ENCODE measurements at places on chromosomes 3 and 15.
A peak's percentile ranks its signal among the peaks of the same experiment; 100 is the strongest.

DNA sequence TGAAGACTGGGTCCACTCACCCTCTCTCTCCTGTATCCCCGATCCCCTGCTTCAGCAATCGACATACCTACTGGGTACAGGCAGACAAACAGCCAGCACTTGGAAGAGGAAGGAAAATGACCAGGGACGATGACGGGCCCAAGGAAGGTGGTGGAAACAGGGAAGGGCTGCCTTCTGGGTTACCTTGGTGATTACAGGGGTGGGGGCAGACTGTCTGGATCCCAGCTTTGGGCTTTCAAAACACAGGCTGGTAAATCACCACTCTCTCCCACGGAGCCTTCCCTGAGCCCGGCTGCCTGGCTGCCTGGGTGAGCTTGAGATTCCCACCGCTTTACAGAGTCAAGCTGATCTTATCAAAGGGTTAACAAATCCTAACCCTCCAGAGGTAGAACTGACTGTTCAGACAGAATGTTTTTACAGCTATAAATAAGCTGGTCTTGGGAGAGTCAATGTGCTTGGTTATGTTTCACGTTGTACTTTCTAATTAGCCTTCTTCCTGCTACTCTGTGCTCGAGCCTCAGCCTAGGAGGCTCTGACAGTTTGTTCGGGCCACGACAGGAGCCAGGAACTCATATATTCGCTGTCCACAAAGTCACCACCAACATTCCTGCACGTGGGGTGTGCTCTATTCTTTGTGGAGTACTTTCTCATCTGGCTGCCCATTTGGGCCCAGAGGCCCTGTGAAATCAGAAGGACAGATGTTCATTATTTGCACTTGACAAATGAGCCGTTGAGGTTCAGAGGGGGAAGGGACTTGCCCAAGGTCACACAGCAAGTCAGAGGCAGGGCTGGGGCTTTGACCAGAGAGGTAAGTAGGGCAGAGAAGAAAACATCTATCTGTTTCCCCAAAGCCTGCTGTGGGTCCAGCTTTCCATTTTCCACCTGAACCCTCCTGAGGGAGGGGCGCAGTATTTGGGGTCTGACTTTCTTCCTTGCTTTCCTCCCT lies 63.5 kb downstream of the FEM1B start:
- no peak for DNase-seq

GRCh38 chr3:8266730-8267131 lies 234.9 kb upstream of the LMCD1 start:
- no peak for DNase-seq

DNA sequence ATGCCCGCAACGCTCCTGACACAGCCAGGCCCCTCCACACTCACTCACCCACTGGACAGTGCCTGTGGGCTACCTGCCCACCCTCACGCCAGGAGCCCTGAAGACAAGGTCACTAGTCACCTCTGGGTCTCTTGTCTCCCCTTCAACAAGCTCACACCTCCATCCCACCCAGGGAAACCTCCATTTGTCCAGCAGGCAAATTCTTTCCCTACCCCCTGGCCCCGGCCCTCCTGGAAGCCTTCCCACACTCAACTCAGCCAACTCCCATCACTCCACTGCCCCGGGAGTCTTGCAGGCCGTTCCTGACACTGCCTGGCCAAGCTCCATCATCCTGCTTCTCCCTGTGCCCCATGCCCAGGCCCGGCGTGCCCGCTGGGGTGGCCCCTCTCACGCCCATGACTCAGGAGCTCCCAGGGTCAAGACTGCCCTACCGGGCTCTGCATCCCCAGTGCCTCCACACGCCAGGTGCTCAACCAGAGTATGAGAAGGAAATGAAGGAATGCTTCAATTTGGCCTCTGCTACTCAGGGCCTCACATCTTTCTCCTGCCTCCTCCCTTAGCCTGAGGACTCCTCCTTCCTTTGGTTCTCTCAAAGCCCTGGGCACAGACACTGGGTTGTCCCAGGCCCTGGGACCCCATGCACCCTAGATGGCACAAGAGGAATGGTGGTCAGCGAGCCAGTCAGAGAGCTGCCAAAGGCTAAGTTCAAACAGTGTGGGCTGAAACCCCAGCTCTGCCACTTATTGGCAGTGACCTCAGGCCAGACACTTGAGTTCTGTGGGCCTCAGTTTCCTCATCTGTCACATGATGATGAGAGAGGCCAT lies 88.6 kb downstream of the SEC22A start:
- DNase-seq = peak; percentile 46

DNA sequence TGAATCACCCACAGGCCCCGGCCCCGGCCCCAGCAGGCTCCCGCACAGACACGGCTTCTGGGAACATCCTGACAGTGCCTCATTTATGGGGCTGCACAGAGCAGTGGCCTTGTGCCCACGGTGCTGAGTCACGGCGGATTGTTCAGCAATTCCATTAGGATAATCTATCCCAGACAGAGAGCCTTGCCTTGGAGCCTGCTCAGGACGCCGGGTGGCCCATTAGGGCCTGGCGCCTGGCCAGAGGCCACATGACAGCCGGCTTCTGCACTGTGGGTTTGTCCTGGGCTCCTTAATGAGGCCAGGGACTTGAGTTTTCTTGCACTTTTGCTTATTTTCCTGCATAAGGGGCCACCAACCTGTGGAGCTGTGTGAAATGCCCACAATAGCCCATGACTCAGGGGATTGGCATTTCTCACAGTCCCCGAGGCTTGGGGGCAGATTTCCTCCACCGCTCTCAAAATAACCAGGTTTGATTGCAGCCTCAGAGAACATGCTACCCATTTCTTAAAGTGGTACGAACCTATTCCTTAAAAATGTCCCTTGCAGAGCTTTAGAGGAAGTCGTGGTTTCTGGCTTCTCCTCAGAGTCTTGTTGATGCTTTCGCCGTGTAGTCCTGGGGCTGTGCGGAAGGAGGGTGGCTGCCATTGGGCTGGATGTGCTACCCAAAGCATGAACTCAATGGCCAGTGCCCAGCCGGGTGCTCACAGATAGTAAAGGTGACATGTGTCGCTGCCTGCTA lies 19.0 kb downstream of the SYNM start:
- no peak for DNase-seq

DNA sequence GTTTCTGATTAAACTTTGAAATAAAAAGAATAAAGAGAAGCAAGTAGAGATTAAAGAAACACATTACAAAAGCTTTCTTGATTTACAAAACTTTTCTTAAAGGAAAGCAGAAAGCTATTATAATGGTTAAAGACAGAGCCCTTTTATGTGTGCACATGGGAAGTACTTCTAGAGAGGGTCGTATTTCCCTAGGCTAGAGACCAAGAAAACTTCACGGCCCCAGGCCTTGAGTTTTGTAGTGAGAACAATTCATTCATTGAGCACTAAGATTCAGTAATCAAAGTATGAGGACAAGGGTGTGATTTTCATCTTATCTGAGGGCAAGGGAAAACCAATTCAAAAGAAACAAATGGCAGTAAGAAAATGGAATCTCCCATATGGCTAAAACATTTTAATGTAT lies 854.1 kb downstream of the ROBO1 start:
- DNase-seq = no peak

DNA sequence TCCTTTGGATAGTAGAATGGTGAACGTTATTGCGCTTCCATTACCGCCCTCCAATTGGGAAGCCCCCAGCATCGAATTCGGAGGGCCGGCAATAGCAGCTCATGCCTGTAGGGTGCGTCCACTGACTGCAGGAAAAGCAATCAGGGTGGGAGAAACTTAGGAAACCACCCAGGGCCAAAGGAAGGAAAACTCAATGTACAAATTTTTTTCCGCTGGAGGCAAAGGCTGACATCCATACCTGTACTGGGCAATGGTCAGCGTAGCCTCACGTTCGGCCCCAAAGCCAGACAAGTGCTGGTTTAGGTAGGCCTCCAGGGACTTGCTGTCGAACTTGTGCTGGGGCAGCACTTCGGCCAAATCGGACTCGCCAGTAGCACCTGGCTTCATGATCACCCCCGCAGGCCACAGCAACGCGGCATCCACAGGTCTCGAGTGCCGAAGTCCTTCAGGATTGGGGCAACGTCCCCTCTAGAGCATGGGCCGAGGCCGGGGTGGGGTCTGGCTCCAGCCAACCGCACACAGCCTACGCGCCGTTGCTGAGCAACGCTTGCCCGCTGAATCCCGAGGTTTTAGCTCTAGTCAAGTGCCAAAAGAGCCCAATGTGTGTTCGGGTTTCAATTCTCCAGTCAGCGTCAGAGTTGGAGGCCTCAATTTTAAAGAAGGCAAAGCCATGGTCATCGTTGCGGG lies at the start of gene ACAD11:
TSS of gene ACAD11 (minus strand) at position 445 of the 687 bp plus-strand sequence. CDS start at position 387, 58 bp downstream.
- peak; percentile 76 for DNase-seq

DNA sequence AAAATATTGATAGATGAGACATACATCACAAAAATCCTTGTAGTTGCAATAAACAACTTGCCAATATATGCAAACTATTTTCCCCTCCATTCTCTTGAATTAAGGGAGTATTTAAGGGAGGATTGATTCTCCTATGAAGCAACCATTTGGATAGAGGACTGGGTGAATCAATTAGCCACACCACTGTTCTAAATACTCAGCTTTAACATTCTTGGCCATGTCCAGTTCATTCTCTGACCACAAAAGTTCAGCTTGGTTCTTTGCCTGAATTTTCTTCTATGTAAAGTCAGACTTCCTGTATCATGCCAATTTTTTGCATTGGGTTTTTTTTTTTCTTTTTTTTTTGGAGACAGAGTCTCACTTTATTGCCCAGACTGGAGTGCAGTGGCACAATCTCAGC lies 15.8 kb upstream of the SEC11A start:
- no peak for DNase-seq

DNA sequence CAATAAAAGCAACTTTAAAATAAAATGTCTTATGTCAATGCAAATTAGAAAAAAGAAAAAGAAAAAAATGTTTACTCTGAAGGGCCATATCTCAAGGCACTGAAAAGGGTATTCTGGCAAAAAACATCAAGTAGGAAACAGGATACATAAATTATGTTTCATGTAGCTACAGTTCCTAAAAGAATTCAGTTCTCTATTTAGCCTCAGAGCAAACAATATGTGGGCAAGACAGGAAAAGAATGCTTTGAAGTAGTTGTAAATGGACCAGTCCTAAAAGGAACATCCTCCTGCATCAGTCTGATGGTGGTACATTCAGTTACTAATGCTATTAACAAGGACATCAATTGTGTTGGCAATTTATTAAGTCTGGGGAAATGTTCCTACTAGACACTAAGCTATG lies 8.1 kb downstream of the COMMD2 start:
- no peak for DNase-seq

- no peak for DNase-seq
These were observed 262.4 kb downstream of the UBE2E2 start for GRCh38 chr3:23465569-23465968.

DNA sequence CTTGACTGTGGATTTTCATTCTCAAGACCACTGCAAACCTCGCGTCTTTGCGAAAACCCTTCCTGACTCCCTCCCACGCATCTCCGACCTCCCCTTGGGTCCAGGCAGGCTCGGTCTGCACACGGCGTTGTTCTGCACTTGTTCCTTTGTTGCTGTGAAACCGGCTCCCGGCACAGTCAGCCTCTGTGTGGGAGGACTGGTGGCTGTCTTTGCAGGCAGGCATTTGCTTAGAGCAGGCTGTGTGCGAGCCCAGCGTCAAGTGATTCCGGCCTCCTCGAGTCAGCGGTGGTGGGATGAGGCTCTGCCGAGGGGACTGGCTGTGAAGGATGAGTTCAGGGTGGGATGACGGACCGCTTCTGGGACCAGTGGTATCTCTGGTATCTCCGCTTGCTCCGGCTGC lies 102.6 kb upstream of the ROPN1 start:
- no peak for DNase-seq

- DNase-seq = no peak
These were observed 148.8 kb upstream of the TBL1XR1 start for GRCh38 chr3:177345973-177346503.

DNA sequence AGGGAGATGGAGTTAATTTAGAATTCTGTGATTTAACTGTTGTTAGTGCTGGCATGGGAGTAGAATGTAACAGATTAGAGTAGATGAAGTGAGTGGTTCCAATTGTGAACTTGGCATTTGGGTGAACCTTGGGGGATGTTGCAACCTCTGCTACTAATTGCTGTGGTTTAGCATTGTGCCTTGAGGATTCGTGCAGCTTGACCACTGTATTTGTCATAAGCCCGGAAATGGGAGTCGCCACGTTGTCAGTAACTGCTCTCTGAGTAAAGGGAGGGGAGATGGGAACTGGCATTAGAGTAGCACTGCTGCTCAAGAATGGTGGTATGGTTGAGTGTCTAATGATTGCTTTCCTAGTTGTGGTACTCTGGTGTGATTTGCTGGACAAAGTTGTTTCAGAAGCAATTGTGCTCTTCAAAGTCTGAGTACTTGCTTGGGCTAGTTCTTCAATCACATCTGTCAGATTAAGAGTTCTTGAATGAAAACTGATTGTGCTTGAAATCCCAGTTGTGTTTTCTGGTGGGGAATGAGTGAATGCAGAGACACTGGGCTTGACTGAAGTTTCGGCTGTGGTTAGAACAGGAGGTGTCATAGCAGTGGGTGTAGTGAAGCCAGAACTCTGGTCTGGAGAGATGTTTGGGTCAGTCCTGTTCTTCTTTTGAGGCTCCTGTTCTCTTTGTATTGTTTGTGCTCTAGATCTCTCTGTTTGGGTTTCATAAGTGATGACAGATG lies 15.4 kb downstream of the IGSF10 start:
- DNase-seq = no peak

GRCh38 chr3:190877925-190878324 lies 15.4 kb upstream of the GMNC start:
- no peak for DNase-seq

DNA sequence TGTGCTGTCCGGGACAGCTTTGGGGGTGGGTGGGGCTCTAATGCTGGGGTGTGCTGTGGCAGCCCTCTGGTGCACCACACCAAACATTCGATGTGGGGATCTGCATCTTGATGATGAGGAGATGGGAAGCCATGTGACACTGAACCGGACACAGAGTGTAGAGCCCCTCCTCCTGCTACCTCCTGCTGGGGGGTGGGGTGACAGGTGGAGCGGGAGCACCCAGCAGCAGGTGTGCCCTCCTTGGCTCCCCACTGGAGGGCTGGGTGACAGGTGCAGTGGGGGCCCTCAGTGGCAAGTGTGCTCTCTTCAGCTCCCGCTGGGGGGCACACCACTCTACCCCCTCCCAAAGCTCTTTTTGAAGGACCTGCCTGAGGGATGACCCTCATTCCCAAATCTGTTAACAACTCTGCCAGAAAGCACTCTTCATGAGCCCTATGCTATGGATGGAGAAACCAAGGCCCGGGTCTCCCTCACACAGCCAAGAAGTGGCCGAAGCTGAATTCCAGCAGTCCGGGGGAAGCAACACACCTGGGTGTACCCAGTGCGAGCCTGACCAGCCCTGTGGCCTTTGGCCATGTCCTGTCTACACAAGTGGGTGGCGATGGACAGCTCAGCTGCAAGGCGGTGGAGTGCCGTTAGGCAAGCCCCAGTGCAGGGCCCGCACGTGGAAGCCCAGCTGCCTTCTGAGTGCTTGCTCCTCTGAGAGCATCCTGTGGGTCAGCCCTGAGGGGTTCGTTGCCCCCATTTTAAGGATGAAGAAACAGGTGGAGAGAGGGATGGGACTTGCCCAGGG lies 609 bp upstream of the UROC1 start:
- no peak for DNase-seq

- peak; percentile 74 for DNase-seq
These were observed 127.5 kb upstream of the TOPAZ1 start for GRCh38 chr3:44114142-44114541.

GRCh38 chr15:47754312-47754711 lies 37.0 kb downstream of the SEMA6D start:
- no peak for DNase-seq

- no peak for DNase-seq
These were observed 38.4 kb downstream of the PAQR5 start for GRCh38 chr15:69337138-69337537.
